ENCODE measurements at places on chromosomes 4 and X. TPM values are rescaled to one million over a fixed set of nuclear protein-coding genes. Genes with fewer than 3 reads are reported as not detected.
A peak's percentile ranks its signal among the peaks of the same experiment; 100 is the strongest.

DNA sequence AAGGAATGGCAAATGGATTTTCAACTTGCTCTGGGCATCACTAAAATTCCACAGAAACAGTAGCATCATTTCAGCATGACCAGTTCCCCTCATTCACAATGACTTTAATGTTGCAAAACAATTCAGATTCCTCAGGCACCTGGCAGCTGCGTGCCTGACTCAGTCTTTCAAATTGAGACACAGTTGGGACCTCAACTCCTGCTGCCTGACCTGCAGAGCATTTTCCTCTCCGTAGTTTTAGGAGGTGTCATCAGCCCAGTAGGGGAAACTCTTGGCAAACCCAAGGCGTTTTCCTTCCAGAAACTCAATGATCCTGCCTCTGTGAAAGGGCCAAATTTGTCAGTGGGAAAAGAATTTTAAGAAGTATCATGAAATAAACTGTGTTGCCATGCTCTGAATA is 388.9 kb downstream of the SPRY1 start:
- DNase-seq, result peak; percentile 63

GRCh38 chrX:100680756-100681155 is 36.8 kb downstream of the SRPX2 start:
- no peak for DNase-seq

The FRMD7 gene
- total RNA-seq, result not detected

DNA sequence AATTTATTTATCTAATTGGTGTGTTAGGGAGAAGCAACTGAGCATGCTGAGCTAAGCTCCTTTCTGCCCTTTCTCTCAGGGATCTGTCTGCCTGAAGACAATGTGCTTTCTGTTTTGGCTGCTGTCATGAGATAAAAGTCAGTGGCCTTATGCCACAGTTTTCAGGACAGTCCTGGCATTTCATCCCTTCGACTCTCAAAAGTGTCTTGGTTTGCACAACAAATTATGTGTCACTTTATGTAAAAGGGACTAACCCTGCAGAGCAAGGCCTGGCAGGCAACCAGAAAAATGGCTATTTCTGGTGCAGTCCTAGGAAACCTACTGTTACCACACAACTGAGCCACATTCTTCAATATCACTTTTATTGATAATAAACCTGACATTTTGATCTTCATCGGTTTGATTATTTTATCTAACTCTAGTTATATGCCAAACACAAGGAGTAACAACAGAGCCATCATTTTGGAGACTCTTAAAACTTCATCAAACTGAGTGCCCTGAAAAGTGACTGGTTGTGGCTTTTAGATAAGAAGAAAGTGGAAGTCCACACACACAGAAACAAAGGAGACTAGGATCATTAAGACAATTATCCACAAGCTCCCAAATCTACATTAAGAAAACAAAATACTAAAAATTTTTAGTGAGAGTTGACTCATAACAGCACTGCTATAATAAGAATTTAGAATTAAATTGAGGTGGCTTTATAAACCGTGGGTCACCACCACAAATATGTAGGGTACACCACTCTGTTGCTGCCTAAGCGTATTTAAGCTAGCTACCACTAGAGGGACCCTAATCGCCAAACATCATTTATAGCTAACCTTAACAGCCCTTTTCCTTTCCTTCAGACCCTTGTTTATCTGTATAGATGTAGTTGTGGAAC is 95.9 kb upstream of the PTPN13 start:
- peak; percentile 77 for DNase-seq

- DNase-seq, result no peak
Measured at GRCh38 chr4:6262847-6263487, 6.7 kb upstream of the WFS1 start.

GRCh38 chrX:2620576-2620975 is 70.5 kb upstream of the CD99 start:
- no peak for DNase-seq

- no peak for DNase-seq
Measured at GRCh38 chr4:130073145-130073790, 977.3 kb downstream of the C4orf33 start.

DNA sequence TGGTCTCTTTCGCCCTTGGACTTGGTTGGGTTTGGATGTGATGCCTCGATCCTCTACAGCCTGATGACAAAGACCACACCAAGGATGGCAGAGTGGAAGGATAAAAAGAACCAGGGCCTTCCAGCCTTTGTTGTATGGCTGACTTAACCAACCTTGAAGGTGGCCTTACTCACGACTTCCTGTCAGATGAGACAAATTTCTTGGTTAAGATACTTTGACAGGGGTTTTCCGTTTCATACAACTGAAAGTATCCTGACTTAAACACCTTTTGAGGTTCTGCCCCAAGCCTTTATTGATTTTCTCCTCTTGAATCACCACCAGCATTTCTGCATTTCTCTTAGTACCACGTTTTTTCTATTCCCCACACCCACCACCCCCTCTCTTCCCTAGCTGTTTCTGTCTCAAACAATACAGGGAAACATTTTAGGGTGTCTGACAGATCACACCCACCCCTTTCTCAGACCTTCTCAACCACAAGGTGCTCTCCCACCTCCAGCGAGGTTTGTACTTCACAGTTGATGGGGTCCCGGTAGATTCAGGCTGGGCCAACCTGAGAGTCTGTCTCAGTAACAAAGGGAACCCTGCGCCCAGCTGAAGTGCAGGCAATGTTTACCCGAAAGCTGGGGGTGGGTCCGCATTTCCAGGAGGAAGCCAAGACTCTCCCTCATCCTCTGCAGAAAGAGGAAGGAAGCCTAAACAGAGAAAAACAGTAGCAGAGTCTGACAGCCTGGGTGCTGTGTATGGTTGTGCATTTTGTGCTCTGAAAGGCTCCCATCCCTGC is 5.0 kb upstream of the TSPAN5 start:
- peak; percentile 31 for DNase-seq

DNA sequence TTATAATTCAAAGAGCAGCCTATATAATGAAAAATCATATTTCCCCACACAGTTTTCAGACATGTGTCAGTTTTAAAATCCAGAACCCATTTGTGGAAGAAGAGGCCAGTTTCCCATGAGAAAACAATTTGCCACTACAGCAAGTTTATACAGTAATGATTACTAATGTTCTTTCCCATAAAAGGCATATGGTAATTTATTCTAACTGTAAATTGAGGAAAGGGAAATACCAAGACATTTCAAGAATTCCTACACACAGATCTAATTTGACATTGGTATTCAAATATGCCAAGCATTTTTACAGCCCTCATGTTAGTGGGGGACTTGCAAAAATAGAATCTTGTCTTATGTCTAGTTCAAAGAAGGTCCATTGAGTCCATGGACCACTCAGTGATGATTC is 1368.6 kb downstream of the FSTL5 start:
- no peak for DNase-seq

GRCh38 chr4:163673848-163674697 is 179.6 kb downstream of the TMA16 start:
- DNase-seq, result no peak

- DNase-seq, result no peak
Measured at GRCh38 chr4:122577189-122577553, 43.7 kb downstream of the IL21 start.

GRCh38 chr4:102061133-102061532 is 270.6 kb downstream of the BANK1 start:
- no peak for DNase-seq

The SPATA18 gene
- 20.8 TPM for total RNA-seq

DNA sequence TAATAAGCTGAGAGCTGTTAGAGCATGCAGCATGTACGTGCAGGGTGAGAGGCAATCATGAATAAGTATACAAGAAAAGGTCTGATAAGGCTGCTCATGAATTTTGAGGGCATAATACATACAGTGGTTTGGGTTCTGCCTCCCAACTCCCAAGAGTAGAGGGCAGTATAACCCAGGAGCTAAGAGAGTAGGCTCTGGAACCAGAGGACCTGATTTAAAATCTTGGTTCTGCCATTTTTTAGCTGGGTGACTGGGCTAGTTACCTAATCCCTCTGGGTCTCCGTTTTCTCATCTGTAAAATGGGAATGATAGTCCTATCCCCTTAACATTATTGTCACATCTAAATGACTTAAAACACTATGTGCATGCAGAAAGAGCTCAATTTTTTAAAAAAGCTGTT is 85.3 kb downstream of the LNX1 start:
- DNase-seq, result no peak

The PAPSS1 gene
- 84.6 TPM for total RNA-seq

The MMAA gene
- total RNA-seq, result 17.4 TPM

DNA sequence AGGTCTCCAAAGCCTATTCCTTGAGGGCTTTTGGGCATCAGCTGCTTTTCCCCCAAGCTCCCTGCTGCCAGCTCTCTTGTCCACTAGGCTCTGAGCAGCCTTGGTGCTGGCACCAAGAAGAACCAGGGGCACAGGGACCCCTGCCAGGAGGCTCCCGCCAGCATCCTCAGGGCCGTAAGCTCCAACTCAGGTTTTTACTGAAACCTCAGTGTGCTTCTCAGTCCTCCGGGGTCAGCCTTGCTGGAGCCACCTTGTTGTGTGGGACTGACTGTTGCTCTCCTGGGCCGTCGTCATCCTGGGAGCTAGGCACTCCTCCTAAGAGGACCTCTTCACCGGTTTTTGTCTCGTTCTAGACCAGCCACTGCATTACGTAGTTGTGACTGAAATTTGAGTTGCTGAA is 38.9 kb downstream of the NOP14 start:
- no peak for DNase-seq

The DSPP gene
- not detected for total RNA-seq

DNA sequence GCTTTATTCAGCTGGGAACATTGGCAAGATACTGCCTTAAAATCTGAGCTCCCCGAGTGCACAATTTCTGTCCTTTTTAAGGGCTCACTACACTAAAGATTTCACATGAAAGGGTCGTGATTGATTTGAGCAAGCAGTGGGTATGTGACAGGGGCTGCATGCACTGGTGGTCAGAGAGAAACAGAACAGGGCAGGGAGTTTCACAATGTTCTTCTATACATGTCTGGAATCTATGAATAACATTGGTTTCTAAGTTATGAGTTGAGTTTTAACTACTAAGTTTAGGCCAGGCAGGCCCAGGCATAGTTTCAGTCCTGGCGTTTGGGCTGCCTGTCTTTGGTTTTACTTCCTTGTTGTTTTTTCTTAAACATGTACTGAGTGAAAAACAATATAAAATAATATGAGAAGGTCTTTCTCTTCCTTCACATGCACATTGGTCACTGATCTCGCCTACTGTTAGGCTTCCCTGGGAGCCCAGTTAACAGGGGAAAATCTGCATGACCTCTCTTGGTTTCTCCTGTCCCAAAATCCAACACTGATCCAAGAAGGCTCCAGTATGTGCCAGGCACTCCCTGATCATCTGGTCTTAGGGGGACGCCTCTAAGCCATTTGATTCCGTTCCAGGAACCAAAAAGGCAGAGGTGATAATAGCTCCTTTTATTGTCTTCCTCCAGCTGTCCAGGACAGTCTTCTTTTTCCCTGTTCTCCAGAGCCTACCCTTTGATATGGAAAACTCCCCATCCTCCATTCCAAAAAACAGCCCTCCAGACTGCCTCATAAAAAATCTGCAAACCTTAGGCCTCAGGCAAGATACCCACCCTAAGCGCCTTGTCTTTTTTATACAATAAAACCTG is at the start of gene UGT2B17:
Gene UGT2B17 (minus strand): TSS at position 51 of the 854 bp plus-strand sequence. CDS start 7,838 bp downstream, outside the sequence.
- DNase-seq, result no peak

DNA sequence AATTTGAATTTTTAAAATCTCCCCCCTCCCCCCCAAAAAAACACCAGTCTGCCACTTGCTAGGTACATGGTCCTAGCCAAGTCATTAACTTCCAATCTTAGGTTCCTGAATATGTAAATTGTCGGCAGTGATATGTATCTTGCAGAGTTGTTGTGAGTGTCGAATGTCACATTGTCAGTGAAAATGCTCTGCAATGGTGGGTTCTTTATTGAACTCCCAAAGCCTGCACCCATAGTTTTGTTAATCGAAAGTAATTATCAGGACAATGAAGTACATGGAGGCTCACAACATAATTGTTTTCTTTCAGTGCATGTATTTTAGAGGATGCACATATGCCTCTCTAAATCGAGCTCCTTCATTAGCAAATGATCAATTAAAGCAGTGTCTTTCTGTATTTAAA is 185.6 kb upstream of the S100G start:
- DNase-seq, result no peak

GRCh38 chr4:124060261-124060918 is 652.1 kb downstream of the ANKRD50 start:
- DNase-seq, result no peak

The SPP1 gene
- 3,280 TPM for total RNA-seq

- no peak for DNase-seq
Measured at GRCh38 chr4:122047456-122048425, 95.9 kb upstream of the TRPC3 start.

DNA sequence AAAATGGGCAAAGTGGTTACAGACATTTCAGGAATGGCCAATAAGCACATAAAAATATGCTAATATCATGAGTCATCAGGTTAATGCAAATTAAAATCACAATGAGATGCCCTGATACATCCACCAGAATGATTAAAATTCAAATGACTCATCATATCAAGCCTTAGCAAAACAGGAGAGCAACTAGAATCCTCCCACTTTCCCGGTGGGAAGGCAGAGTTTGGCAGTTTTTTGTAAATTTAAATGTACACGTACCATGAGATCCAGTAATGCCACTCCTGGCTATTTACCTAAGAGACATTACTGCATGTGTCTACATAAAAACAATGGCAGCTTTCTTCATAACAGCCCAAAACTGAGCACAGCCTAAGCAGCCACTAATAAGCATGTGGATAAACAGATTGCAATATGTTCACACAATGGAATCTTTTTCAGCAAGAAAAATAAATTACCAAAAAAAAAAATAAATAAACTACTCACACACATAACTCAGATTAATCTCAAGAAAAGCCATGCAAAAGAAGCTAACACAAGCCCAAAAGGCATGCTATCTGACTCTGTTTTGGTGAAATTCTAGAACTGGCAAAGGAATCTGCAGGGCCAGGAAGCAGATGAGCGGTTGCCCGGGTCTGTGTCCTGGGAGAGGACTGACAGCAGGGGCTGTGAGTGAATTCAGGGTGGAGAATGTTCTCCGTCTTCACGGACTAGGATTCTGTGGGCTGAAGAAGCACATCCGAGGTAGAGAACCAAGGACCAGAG is 48.8 kb downstream of the AFAP1 start:
- DNase-seq, result peak; percentile 96

DNA sequence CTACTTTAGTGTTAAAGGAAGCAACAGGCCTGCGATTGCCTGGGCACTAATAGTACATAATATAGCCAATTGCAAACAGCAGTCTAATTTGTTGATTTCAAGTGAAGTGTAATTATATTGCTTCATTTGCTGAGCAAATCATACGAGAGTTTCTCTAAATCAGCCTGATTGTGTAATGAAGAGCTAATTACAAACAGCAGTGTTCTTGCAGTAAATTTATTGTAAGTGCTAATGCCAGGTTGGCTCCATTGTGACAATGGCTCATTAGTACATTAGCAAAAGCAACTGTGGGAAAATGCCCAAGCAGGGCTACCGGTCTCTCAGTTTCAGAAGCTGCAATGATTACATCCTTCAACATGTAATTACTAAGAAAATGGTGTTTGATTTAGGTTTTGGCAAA is 591.5 kb downstream of the GALNTL6 start:
- no peak for DNase-seq
